RWPE1 (cell line): ENCODE measurements at places on chromosomes 3 and 15.

- DNase-seq: no peak
These were observed 314.7 kb downstream of the LPP start for GRCh38 chr3:188468662-188469061.

DNA sequence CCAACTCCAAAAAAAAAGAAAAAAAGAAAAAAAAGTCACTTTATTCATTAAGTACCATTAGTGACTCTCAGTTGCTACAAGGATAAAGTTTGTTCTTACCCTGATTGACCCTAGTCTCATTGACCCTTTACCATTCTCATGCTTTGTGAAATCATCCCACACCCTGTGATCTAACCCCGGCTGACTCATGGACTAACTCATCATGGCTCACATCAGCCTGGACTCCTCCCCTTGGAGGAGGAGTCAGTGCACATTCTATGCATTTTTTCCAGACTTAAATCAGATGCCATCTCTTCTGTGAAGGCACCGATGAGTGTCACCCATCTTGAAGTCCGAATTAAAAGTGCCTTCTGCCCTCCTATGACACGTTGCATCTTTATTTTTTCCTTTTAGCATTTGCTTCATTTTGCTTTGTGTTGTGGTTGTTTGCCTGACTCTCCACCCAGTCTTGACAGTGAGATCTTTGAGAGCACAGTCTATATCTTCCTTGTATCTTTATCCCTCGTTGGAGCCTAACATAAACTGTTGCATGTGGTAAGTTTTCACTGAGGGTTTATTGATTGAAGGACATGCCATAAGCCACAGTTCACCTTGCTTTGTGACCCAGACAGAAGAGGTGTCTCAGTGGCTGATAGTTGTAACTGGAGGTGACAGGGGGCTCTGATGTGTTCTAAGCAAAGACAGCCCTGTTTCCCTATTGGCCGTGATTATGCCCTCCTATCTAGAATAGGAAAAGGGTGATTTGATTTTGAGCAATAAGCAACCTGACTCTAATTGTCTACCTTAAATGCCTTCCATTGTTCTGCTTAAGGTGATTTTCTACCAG, 72.1 kb downstream of the IL1RAP start:
- peak; percentile 96 for DNase-seq

- no peak for DNase-seq
These were observed 4.4 kb downstream of the CLDN11 start for GRCh38 chr3:170423001-170423615.

DNA sequence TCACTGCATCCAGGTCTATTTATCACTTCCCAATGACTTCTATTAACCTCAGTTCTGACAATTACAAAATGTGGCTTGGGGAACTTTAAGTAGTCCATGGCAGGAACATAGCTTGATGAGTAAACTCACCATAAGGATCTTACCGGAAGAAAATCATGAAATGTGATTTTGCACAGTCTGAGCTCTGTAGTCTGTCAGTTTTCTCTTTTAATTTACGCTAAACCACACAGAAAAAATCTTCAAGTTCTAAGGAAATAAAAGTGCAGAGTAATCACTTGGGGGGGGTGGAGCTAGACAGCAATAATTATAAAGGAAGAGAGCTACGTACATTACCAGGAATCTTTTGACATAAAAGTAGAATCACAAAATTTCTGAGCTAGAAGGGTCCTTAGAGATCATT, 9.2 kb downstream of the TBC1D5 start:
- DNase-seq: no peak

DNA sequence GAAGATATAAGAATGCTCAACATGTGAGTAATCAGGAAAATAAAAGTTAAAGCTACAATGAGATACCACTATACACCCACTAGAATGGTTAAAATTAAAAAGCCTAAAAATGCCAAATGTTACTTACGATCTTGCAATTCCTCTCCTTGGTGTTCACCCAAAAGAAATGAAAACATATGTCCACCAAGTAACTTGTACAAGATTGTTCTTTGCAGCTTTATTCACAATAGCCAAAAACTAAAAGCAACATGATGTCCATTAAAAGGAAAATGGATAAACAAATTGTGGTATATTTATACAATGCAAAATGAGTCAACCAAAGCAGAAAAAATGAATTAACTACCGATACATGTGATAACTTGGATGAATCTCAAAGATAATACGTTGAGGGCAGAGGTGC, 301.6 kb upstream of the THBS1 start:
- DNase-seq: no peak

- peak; percentile 14 for DNase-seq
These were observed 565.9 kb upstream of the CCDC54 start for GRCh38 chr3:106811376-106811775.

GRCh38 chr15:66753687-66754377, 51.8 kb downstream of the SMAD6 start:
- no peak for DNase-seq

DNA sequence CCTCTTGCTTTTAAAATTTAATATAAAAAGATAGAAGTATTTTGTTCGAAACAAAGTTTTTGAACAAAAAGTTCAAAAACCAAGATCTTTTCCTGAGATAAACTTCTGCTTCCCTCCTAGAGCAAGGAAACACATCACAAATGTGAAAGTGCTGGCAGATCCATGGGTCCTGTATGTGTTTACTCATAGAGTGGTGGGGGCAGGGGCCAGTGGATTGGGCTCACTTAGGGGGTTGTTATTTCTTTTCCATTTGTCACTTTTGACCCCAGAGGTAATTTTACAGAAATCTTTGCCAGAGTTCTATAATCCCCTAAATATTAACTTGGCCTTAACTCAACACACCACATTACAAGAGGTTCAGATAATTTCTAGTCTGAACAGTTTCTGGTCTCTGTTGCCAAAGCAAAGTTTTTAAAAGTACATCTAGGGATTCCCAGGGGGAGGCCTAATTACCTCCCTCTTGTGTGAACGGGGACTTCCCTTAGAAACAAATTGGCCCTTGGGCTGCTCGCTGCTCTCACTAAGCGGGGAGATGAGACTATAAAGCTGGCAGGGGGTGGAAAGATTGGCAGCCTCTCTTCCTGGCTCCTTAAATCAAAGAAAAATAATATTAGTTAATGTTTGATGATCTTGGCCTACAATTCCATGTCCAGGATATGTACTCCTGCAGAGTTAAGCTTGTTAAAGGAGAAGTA, 66.8 kb upstream of the PTX3 start:
- DNase-seq: no peak

GRCh38 chr15:89725064-89725463, 26.0 kb downstream of the MESP1 start:
- no peak for DNase-seq

- no peak for DNase-seq
These were observed 55.8 kb upstream of the IGF2BP2 start for GRCh38 chr3:185880600-185880999.
